Stimulated activated CD8-positive, alpha-beta memory T cell treated with anti-CD3 and anti-CD28 coated beads, Interleukin-7, amount 100 ng/mL, for 24 hours (primary cell): ENCODE measurements at places on chromosomes 2 and 18.

- DNase-seq, result no peak
Observed at GRCh38 chr2:58853420-58853819, 612.3 kb upstream of the FANCL start.

- DNase-seq, result no peak
Observed at GRCh38 chr2:134307334-134307733, 53.5 kb downstream of the MGAT5 start.

GRCh38 chr2:198004173-198004572 is 199.8 kb downstream of the PLCL1 start:
- DNase-seq, result no peak

DNA sequence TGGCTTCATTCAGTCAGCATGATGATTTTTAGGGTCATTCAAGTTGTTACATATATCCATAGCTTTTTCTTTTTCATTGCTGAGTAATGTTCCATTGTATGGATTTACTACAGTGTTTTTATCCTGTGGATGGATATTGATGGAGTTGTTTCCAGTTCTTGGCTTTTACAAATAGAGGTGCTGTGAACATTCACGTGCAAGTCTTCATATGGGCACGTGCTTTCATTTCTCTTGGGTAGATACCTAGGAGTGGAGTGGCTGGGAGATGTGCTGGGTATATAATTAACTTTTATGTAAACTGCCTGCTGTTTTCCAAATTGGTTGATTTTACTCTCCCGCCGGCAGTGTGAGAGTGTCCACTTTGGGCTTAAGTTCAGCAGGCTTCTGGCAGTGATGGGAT is 16.5 kb downstream of the AGAP1 start:
- DNase-seq, result no peak

DNA sequence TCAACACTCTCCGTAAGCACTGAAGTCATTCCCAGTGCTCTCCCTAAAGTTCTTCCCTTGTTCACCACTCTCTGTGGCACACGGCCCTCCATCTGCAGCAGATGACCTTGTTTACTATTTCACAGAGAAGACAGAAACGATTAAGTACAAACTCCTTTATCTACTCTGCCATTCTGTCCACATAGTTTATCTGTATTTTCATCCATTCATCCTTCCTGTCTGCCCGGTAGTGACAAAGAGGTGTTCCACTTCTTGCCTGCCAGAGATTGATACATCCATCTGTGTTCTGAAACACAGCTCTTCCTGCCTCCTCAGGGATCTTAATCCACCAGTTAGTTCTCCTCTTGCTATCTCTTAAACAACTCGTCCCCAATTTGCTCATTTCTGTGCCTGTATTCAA is 77.9 kb upstream of the CD226 start:
- no peak for DNase-seq

- DNase-seq, result no peak
Observed at GRCh38 chr2:40367652-40368051, 84.2 kb downstream of the SLC8A1 start.
